ENCODE measurements at places on chromosomes 12 and 14. TPM values are rescaled to one million over a fixed set of nuclear protein-coding genes. Genes with fewer than 3 reads are reported as not detected.

OR6C2 gene
- total RNA-seq, result not detected

- no peak for DNase-seq
Observed at GRCh38 chr12:6213969-6214368, 13.8 kb downstream of the CD9 start.

- no peak for DNase-seq
Observed at GRCh38 chr12:127515941-127516340, 751.0 kb upstream of the TMEM132C start.

LUM gene
- 85.2 TPM for total RNA-seq
